ENCODE measurements at places on chromosomes 12 and 14.

GRCh38 chr12:30423330-30423729, 272.3 kb downstream of the IPO8 start:
- no peak for DNase-seq

DNA sequence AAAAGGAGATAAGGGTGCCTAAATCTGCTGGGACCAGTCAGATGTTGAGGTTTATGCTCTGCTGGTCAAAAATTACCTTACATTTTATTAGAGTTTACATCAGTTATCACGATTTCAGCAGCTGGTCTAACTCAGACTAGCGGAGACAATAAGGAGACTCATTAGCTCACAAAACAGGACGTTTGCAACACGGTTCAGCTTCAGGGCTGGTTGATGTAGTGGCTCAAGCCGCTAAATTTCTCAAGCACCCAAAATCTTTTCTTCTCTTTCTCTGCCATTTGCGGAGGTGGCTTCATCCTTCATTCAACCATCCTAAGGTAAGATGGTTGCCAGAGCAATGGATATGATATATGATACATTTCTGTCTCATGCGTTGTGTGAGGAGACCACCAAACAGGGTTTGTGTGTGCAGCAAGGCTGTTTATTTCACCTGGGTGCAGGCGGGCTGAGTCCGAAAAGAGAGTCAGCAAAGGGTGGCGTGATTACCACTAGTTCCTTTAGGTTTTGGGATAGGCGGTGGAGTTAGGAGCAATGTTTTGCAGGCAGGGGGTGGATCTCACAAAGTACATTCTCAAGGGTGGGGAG, 30.3 kb upstream of the CLIP1 start:
- no peak for DNase-seq

GRCh38 chr12:5565933-5566599, 134.2 kb downstream of the NTF3 start:
- peak; percentile 52 for DNase-seq

DNA sequence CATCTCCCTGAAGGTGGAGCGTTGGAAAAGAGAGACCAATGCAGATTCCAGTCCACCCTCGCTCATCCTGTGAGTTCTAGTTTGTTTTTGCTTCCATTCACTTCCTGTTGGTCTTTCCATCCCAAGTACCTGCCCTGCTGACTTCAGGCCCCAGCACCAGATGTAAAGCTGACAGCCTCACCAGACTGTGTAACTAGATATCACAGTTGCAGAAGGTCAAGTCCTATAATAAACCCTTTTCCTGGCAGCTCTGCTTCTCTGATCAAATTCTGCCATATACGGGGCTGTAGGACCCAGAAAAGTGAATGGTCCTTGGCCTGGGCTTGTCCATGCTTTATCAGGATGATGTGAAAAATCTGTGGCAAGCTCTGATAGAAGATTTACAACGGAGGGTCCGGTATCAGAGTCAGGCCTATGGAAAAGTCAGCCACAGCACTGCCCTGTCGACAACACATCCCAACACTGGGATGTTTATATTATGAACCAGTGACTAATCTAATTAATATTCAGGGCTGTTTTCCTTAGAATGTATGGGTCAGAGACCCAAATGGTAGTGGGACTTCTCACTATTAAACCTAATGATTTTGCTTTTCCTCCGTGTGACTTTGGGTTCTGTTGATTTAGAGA, 42.1 kb downstream of the CCDC175 start:
- DNase-seq: no peak

DNA sequence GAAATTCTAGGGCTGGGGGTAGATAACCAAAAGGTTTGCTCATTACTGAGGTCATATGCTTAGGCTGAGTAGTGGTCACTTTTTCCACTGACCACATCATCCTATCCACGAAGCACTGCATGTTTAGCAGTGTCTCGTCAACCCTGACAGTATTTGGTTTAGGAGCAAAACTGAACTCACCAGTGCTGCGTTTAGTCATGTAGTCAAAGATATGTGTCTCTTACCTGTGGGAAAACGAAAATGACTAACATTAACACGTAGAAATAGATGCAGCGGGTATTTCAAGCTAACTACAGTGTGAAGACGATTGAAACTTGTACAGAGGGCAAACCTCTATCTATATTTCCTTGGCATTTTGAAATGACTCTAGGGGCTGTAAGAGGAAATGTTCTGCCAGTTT, 34.6 kb downstream of the MTHFD1 start:
- DNase-seq: peak; percentile 17

- no peak for DNase-seq
These were observed 160.0 kb downstream of the ADGRD1 start for GRCh38 chr12:131113568-131114270.

DNA sequence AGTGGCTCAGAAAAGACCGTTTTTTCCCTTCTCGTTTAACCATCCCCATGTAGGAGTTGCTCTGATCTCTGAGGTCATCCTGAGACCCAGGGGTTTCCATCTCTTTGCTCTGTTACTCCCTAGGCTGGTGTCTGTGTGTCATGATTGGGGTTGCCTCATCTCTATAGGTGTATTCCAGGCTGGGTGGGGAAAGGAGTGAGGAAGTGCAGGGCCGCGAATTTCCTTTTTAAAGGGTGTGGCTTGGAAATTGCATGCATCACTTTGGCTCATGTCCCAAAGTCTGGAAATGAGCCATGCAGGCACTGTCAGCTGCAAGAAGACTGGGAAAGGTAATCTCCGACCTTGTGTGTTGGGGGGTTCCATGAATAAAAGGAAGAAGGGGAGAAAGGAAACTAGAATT, 201.9 kb downstream of the AACS start:
- DNase-seq: no peak

DNA sequence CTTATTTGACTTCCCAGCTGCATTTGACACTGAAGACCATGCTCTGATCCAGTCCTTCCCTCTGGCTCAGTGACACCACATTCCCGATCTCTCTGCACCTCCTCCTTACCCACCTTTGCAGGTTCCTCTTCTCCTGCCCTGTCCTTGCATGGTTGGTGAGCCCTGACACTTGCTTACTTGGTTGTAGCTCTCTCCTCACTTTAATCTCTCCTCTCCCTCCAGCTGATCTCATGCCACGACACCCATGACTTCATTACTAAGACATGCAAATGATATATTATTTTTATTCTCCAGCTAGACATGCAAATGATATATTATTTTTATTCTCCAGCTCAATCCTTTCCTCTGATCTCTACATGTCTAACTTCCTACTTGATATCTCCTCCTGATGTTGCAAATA, at the start of gene SERPINA9:
TSS of gene SERPINA9 (minus strand) at position 175 of the 400 bp plus-strand sequence. CDS start 6,357 bp downstream, outside the sequence.
- no peak for DNase-seq

- DNase-seq: peak; percentile 69
These were observed 774 bp upstream of the MANSC4 start for GRCh38 chr12:27780612-27781408.

DNA sequence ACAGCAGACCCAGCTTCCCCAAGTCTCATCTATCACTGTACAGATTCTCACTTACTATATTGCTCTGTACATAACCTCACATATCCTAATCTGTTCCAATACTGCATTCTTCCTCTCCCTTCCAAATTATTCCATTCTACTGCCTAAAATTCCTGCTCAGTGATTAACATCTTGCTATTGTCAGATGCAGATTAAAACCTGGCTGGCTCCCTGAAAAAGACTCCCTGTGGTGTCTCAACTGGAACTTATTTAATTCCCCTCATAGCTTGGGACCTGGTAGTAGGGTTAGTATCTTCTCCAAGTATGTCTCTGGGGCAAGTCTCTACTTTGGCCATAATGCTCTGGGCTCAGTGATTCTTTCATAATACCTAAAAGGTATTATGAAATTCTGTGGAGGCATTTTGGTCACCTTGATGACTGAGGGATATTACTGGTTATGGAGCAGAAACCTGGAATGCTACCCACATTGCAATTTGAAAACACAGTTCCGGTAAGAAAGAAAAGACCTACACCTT, 55.8 kb downstream of the PAWR start:
- peak; percentile 63 for DNase-seq

DNA sequence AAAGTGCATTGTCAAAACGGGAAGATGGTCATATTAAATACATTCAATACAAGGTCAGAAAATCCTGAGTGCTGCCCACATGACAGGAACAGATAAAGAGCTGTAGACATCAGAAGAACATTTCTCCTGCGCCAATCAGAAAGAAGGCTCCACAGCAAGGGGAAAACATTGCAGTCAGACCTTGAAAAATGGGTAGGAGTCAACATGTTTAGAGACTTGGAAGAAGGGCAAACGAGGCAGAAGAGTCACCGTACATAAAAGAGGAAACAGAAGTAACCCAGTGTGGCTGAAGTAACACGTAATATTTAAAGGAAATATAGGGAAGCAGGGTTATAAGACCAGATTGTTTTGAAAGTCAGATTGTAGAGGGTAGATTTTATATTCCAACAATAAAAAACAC, 11.9 kb downstream of the SPPL3 start:
- DNase-seq: no peak

DNA sequence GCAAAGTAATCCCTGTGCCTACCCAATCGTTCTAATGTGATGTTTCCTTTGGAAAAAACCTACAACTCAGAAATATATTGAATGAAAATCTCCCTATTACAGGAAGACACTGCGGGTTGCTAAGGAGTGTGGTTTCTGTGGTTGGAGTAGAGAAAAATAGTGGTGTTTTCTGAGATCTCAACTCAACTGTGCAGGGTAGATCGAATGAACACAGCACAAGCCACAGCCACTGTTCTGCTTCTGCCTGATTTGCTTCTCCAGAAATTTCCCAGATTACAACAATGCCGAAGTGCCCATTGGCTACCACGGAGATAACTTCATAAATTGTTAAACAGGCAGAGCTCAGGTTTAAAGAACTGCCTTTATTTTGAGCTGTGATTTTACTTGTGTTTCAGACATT, 480.4 kb downstream of the DIO2 start:
- peak; percentile 88 for DNase-seq

GRCh38 chr14:27686137-27686536, 1080.5 kb upstream of the FOXG1 start:
- no peak for DNase-seq

DNA sequence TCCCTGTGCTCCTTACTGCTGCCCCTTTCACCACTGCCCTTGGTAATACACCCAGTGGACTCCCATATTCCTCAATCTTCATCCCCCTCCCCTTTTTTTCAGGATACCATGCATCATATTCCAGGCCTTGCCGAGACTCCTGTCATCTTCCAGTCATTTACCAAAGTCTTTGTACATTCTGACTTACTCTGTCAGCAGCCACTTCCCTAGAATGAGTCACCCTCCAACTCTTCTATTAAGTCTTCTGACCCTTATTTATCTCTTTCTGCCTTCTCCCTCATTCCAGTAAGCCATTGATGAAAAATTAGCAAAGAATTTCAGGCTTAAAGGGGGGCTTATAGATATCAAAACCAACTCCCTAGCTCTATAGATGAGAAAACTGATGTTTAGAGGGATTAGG, 128.0 kb downstream of the STXBP6 start:
- peak; percentile 36 for DNase-seq

GRCh38 chr12:6839482-6840201, 1.1 kb upstream of the GNB3 start:
- DNase-seq: no peak

DNA sequence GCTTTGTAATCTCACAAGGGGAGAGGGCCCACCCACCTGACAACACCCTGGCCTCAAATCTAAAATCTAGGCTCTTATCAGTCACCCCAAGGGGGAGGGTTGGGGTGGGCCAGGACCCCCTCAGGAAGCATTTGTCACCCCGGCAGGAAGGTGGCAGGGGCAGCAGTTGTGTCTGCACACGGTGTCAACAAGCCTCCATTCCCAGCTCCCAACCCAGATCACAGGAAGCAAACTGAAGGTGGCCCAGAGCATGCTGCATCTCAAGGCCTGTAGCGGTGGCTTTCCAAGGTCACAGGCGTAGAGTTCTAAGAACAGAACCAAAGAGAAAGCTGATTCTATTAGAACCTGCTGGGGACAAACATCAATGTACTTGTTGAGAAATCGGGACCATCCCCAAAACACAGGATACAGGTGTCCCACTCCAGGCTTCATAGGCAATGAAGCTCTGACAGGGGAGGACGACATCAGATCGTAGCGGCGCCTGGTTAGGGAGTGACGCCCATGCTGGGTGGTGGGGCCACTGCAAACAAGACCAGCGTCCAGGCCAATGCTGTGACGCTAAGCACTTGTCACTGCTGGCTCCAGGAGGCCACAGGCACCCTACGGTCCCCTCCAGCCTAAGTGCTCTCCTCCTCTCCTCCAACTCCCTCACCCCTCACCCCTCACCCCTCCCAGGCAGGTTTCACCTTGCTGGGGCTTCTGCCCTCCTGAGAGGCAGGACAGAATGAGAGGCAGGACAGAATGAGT, 52.9 kb downstream of the CCDC88C start:
- DNase-seq: no peak

GRCh38 chr12:120356567-120357030, 12.4 kb downstream of the MSI1 start:
- peak; percentile 99 for DNase-seq

GRCh38 chr14:30983858-30984257, 41.6 kb upstream of the AP4S1 start:
- no peak for DNase-seq

GRCh38 chr12:54587315-54587873, 1.1 kb downstream of the PPP1R1A start:
- DNase-seq: no peak

GRCh38 chr12:101230547-101230946, 20.5 kb upstream of the SLC5A8 start:
- peak; percentile 85 for DNase-seq

- DNase-seq: no peak
These were observed 33.1 kb downstream of the RPS29 start for GRCh38 chr14:49553106-49553505.

DNA sequence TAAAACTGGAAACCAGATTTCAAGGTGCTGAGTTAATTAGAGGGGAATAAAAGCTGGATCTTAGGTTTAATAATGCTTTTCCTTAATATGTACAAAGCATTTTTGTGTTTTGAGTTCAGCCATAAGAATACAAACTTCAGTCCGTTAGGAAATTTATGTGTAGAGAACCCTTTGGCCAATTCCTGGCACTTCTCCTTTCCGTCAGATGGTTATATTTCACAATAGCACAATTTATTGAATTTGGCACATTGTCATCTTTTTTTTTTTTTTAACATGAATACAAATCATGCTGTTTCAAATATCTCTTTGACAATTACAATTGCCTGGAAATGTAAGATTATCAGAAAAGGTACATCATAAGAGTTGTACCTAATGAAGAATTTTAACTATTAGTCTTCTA, 56.2 kb upstream of the DDHD1 start:
- no peak for DNase-seq

GRCh38 chr12:9064201-9064814, 51.4 kb downstream of the A2M start:
- peak; percentile 77 for DNase-seq

DNA sequence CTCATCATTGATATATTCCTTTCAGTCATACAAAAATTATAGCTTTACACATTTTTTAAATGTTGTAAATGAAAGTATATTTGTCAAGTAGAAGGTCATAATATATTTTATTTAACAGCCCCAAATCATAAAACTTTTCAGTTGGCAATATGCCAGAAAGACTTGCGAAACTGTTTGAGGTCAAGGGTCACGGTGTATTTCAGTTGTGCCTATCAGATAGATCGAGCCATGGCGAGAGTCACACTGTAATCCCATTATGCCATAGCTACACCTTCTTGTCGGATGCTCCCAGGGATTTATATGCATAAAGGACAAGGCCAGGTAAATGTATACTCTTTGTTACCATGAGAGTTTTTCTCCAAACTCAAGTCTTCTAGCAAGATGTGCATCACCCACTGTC, 26.7 kb upstream of the G2E3 start:
- no peak for DNase-seq

GRCh38 chr14:50657753-50658152, 10.4 kb downstream of the SAV1 start:
- DNase-seq: no peak

GRCh38 chr12:40622246-40622838, 69.9 kb upstream of the CNTN1 start:
- DNase-seq: peak; percentile 70

All from astrocyte of the hippocampus (primary cell).